ENCODE measurements at places on chromosomes 16 and 17.
A peak's percentile ranks its signal among the peaks of the same experiment; 100 is the strongest.

GRCh38 chr17:4074831-4075495 lies 67.9 kb downstream of the ZZEF1 start:
- H3K4me3 ChIP-seq = no peak overlapping the region
- peaks cover 37% of the 10 kb centered on the region for H3K36me3 ChIP-seq
- DNase-seq = peak; percentile 15
- no peaks in the 10 kb centered on the region for H3K27me3 ChIP-seq

DNA sequence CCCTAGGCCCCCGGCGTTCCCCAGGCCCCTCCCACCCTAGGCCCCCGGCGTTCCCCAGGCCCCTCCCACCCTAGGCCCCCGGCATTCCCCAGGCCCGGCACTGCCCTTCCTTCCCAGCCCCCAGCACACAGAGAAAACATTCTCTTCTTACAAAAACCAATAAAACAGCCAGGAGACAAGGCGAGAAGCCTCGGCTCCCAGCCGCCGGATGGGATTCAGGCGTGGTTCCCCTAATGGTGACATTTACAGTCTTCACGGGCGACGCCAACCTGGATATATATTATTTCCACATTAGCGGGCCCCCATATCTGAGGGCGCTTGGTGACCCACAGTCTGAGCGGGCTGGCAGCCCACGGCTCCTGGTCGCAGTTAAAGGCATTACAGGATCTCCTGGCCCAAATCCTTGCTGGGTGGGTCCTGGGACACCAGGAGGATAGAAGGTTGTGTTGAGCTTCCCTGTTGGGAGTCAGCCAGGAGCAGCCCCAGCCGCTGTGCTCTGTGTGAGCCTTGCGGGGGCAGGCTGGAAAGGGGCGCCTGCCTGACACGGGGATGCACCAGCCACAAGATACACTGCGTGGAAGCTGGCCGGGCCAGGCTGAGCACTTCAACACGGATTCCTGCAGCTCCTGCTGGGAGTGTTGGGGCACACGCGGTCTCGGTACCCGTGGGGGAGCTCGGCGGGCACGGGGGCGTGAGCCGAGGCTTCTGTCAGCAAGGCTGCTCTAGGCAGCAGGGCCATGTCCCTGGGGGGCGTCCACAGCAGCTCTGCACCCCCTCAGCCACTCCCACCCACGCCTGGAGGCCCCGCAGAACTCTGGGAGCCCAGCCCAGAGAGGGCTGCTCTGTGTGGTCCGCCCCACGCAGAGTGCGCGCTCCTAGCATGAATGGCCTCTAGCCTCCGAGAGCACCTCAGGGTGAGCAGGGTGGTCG lies 83.7 kb downstream of the LMF1 start:
- H3K4me1 ChIP-seq = no peaks in the 10 kb centered on the region
- no peaks in the 10 kb centered on the region for H3K36me3 ChIP-seq
- no peak overlapping the region for H3K4me3 ChIP-seq
- no peak for DNase-seq

DNA sequence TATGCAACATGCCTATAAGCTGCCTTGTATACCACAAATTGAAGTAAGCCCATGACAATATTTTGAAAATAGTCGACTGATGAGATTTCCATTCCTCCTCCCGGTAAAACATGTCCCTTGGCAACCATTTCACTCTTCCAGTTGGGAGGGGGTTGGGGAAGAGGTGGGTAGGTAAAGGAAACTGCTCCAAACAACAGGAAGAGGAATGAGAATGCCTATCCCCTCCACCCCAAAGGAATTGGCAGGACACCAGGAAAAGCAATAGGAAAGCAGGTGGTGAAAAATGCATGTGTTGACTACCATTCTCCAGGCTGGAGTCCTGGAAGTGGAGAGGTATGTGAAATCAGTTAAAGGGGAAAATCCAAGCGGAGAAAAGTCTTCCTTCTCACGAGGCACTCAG lies 455.9 kb upstream of the PSMD7 start:
- H3K27me3 ChIP-seq = no peaks in the 10 kb centered on the region
- no peak for DNase-seq
- H3K4me3 ChIP-seq = no peak overlapping the region
- no peaks in the 10 kb centered on the region for H3K36me3 ChIP-seq
- H3K4me1 ChIP-seq = no peaks in the 10 kb centered on the region

- peaks cover 69% of the 10 kb centered on the region for H3K36me3 ChIP-seq
- H3K4me3 ChIP-seq = peak overlapping the region; percentile 96
- H3K27me3 ChIP-seq = no peaks in the 10 kb centered on the region
- H3K4me1 ChIP-seq = peaks cover 39% of the 10 kb centered on the region
These were observed 5.1 kb upstream of the CD68 start for GRCh38 chr17:7574176-7574953.

GRCh38 chr17:56810343-56810742 lies 23.4 kb downstream of the C17orf67 start:
- H3K27me3 ChIP-seq = no peaks in the 10 kb centered on the region
- H3K4me3 ChIP-seq = no peak overlapping the region
- no peak for DNase-seq
- H3K36me3 ChIP-seq = no peaks in the 10 kb centered on the region
- no peak overlapping the region for H3K27ac ChIP-seq
- H3K4me1 ChIP-seq = peaks cover 15% of the 10 kb centered on the region

- no peak overlapping the region for H3K27ac ChIP-seq
- DNase-seq = no peak
- H3K4me1 ChIP-seq = peaks cover 4% of the 10 kb centered on the region
These were observed 14.9 kb downstream of the TMEM114 start for GRCh38 chr16:8575399-8575798.

DNA sequence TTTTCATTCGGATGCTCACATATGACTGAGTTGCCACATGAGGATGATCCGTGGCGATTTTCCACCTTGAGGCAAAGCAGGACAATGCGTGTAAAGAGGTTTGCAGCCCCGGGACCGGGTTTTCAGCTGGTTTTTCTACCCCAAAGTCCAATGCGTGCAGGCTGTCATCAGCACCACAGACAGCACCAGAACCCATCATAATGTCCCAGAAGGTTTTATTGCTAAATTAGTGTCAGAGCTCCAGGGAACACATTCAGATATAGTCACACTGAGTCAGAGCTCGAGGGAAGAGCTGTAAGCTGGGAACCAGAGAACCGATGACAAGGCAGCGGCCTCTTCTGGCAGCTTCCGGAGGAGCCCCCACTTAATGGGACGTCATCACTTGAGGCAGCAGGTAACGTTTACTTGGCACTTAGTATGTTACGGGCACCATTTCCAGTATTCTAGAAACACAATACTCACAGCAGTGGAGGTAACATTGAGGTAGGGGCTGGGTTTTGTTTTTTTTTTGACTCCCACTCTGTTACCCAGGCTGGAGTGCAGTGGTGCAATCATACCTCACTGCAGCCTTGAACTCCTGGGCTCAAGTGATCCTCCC lies 8.9 kb upstream of the NAGPA start:
- no peak overlapping the region for H3K27ac ChIP-seq
- no peak overlapping the region for H3K4me3 ChIP-seq
- no peaks in the 10 kb centered on the region for H3K36me3 ChIP-seq
- H3K4me1 ChIP-seq = no peaks in the 10 kb centered on the region

- peaks cover 18% of the 10 kb centered on the region for H3K4me1 ChIP-seq
- H3K27me3 ChIP-seq = no peaks in the 10 kb centered on the region
- no peak for DNase-seq
- peak overlapping the region; percentile 67 for H3K27ac ChIP-seq
These were observed 6.8 kb downstream of the MYO1C start for GRCh38 chr17:1485423-1486376.

- H3K36me3 ChIP-seq = no peaks in the 10 kb centered on the region
- H3K27me3 ChIP-seq = no peaks in the 10 kb centered on the region
- no peak overlapping the region for H3K4me3 ChIP-seq
These were observed 32.0 kb upstream of the ABCC12 start for GRCh38 chr16:48187779-48188178.
